ENCODE measurements at places on chromosomes 2 and 18. TPM values are rescaled to one million over a fixed set of nuclear protein-coding genes. Genes with fewer than 3 reads are reported as not detected.

DNA sequence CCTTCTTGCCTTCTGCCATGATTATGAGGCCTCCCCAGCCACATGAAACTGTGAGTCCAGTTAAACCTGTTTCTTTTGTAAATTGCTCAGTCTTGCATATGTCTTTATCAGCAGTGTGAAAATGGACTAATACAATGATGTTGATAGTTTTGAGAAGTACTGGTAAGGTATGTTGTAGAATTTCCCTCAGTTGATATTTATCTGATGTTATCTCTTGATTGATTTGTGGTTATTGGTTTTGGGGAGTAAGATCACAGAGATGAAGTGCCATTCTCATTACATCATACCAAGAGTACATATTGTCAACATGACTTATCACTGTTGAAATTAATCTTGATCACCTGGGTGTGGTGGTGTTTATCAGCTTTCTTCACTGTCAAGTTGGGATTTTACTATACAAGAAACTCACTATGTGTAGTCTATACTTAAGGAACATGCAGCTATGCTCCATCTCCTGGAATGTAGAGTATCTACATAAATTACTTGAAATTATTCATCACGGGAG is 5.1 kb upstream of the SPAG16 start:
- DNase-seq = no peak

- DNase-seq = peak; percentile 99
Measured at GRCh38 chr2:88600038-88600465, 27.2 kb downstream of the EIF2AK3 start.

GRCh38 chr2:122754561-122754960 is 999.1 kb downstream of the TSN start:
- DNase-seq = no peak

DNA sequence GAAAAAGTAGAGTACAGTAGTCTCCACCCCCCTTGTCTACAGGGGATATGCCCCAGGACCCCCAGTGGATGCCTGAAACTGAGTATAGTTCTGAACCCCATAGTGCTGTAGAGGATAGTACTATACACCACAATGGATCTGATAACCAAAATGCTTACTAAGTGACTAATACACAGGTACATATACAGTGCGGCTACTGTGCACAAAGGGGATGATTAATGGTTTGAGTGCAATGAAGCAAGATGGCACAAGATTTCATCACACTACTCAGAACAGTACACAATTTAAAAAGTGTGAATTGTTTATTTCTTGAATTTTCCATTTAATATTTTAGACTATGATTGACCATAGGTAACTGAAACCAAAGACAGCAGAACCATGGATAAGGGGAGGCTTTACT is 446.9 kb upstream of the NRP2 start:
- peak; percentile 23 for DNase-seq

IDH1 gene
- 199 TPM for polyA plus RNA-seq

DYNAP gene
- not detected for polyA plus RNA-seq
